Uterine smooth muscle cell (primary cell): ENCODE measurements at places on chromosomes 1 and 21. TPM values are rescaled to one million over a fixed set of nuclear protein-coding genes. Genes with fewer than 3 reads are reported as not detected.

PRPF38B gene
- 11.7 and 16.0 TPM in 2 replicates for total RNA-seq

SPRR2A gene
- total RNA-seq = not detected in 2 replicates

LRRC53 gene
- total RNA-seq = not detected in 2 replicates

PIK3R3 gene
- total RNA-seq = 1.4 and 3.9 TPM in 2 replicates

ATP1A4 gene
- not detected in 2 replicates for total RNA-seq
